ENCODE measurements at places on chromosomes 13 and 19.
A peak's percentile ranks its signal among the peaks of the same experiment; 100 is the strongest.

DNA sequence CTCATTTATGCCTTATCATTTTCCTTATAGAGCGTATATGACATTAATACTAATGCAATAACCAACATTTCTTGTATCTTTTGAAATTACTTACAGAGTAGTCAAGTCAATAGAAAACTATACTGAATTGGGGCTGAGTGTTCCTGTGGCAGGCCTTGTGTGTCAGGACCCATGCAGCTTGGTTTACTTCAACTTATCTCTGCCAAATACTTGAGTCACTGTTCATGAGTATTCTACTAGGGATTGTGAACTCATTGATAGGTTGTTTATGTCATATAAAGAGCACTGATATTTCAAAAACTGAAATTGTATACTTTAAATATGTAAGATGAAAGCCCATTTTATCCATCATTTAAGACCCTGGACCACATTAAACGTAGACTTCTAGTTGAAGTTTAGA is 688.6 kb upstream of the SLITRK1 start:
- DNase-seq, result no peak

DNA sequence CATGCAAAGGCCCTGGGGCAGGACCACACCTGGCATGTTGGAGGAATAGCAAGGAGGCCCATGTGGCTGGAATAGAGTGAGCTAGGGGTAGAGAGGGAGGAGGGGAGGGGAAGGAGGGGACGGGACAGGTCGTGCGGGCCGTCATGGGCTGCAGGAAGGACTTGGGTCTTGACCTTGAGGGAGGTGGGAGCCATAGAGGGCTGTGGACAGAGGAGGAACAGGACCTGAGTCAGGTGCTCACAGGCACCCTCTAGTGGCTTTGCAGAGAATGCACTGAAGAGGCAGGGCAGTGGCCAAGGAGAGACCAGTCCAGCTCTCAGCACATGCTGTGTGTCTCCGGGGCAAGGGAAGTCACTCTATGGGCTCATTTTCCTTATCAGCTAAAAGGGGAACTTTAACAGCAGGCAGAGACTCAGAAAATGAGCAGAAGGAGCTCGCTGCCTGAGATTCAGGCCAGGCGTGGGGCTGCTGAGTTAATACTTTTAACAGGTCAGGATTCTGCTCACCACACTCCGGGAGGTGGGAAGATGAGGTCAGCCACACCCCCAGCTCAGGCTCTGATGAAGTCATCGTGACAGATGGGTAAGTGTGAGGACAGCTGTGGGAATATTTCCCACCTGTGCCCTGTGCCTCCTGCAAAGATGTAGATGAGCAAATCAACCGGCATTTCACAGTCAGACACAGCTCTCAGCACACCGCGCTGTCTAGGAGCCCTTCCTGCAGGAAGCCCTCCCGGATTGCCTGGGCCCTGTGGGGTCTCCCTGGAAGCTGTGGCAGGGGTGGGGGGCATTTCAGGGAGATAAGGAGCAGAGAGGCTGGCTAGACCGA is 6.0 kb upstream of the TNFAIP8L1 start:
- DNase-seq, result peak; percentile 19

- DNase-seq, result no peak
Measured at GRCh38 chr13:111584101-111584672, 263.7 kb downstream of the TEX29 start.

GRCh38 chr19:50565984-50566903 is 2.0 kb downstream of the LRRC4B start:
- DNase-seq, result peak; percentile 27

DNA sequence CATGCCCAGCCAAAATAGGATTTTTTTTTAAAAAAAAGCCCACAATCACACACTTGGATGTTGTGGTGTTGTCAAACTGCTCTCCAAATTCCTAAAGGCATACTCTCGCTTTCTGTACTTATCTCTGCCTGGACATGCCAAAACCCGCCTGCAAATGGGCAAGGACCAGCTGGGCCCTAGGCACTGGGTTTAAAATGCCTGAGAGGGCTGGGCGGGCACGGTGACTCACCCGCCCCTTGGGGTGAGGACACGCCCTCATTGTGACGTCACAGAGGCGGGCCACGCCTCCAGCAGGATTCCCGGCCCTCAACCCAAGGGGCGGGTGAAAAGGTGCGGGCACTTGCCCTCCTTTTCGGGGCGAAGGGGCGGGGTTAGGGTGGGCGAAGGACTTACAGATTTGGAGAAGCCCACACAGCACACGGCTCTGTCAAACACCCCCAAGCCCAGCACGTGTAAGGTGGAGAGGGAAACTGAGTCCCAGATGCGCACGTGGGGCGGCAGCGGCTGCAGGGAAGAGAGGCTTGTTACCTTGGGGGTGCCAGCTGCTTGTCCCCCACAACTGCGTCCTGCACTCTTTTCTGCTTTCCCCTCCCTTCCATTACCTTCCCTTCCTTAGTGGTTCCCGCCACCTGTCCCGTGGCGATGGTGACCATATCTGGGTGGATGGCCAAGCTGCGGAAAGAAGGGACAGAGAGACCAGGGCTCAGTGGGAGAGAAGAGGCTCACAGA is 6.6 kb downstream of the EML2 start:
- DNase-seq, result no peak

GRCh38 chr19:39007096-39007495 is 25.3 kb downstream of the FBXO27 start:
- no peak for DNase-seq

DNA sequence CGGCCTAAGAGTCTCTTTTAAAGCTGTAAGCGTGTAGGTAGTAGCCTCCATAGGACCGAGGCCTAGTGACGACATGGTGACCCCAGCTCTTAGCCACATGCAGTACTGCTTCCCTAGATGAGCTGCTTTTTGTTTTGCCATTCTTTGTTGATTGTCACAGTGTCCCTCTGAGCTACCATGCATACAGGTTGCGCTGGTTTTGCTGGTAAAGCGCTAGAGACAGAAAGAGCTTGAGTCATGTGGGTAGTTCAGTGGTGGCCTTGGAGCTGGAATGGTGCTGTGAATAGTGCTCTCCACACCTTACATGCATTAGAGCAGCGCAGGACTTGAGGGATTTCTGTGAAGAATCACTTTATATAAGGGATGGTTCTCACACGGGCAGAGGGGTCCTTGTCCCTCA is 5.1 kb downstream of the HNRNPM start:
- DNase-seq, result no peak

DNA sequence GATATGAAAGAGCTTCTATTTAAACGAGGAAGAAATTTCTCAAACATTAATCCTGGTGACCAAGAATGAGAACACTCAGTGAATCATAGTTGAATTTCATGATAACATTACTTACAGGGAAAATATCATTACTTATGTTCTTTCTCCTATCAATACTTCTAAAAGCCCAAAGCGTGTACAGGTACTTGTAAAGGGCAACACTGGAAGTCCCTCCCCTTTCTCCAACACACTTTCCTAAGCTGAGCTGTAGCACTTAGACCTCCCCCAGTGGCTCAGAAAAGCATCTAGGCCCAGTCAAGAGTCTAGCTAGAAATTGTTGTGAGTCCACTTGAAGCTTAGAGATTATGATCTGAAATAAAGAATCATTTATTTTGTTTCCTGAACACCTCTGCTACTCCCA is 150.7 kb downstream of the ABCC4 start:
- DNase-seq, result no peak

GRCh38 chr19:28686756-28687155 is 526.2 kb downstream of the UQCRFS1 start:
- no peak for DNase-seq

All from C1 segment of cervical spinal cord (tissue), 14 donors.